Right kidney (tissue), 9 donors: ENCODE measurements at places on chromosomes 16 and 17.

DNA sequence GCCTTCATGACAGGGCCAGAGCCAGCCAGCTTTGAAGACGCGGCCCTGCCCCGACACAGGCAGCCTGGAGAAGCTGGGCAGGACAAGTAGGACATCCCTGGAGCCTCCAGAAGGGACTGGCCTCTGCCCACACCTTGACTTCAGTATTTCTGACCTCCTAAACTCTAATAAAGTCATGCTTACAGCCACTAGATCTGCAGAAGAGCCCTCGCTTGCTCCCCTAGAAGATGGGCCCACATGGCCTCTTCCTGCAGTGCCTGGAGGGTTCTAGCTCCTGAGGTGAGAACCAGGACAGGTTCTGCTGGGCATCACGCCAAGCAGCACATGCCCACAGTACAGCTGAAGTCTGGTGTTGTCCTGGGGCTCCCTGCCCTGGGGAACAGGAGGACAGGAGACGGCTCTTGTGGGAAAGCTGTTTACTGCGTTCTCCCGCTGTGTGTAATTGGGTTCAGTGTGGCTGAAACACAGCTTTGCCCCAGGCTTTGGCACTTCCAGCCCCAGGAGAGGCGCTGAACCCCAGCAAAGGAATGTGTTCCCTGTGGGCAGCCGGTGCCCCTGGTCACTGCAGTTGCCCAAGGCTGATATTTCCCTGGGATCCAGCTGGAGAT is 2.6 kb downstream of the APRT start:
- no peak for DNase-seq

DNA sequence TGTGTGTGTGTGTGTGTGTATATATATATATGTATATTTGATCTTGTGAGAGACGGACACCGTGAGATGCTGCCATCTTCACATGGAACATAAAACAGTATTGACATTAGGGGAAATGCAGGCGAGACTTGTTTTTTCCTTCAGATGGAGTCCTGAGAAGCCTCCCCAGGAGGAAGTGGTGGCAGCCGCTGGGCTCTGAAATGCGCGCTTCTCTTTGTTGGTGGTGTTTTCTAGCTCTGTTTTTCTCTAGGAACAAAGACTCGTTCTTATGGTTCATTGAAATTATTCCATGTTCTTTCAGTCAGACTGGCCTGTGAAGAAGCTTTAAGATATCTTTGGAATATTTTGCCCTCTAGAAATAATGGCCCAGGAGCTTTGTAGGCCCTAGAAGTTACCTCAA is 32.9 kb downstream of the SNX29 start:
- no peak for DNase-seq

- DNase-seq: no peak
Observed at GRCh38 chr16:49520492-49521038, 147.0 kb downstream of the C16orf78 start.

DNA sequence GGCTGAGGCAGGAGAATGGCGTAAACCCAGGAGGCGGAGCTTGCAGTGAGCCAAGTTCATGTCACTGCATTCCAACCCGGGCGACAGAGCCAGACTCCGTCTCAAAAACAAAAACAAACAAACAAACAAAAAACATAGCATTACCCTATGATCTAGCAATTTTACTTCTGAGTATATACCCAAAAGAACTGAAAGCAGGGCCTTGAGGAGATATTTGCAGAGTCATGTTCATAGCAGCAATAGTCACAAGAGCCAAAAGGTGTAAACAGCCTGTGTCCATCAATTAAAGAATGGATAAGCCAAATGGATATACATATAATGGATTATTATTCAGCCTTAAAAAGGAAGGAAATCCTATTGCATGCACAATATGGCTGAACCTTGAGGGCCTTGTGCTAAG is 63.1 kb downstream of the TOM1L2 start:
- no peak for DNase-seq

- DNase-seq: no peak
Observed at GRCh38 chr16:4945560-4946502, 8.9 kb upstream of the PPL start.

- DNase-seq: no peak
Observed at GRCh38 chr17:896953-897661, 82.5 kb downstream of the NXN start.

DNA sequence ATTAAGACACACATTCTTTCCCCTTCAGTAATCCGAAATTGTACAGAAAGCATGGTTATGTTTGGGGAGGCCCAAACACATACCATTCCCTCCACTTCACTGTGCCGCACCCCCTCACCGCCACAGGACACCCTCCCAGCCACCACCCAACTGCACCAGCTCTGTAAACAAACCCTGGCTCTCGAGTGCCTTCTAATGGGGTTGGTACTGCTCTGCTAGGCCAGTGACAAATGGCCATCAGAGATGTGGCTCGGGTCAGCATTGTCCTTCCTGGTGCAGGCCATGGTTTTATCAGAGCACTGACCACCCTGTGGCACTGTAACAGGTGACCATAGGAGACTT is 24.0 kb upstream of the SREBF1 start:
- DNase-seq: no peak

DNA sequence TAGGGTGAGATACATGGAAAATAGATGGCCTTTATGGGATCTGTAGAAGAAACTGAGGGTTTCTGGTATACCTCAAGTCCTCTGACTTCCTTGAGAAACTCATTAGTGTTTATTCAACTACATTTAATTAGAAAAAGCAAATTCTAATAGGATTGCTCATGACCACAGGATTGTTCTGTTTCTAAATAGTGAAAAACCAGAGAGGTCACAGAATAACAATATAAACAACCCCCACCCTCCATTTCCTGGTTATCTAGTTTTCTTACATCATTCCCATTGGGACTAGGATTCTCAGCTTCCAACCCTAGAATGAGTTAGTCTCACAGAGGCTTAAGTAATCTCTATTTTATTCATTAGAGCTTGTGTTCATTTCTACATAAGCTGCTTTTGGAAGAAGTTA is 30.0 kb downstream of the SF3B3 start:
- DNase-seq: no peak

- DNase-seq: no peak
Observed at GRCh38 chr17:2954898-2955445, 108.4 kb downstream of the OR1D5 start.

DNA sequence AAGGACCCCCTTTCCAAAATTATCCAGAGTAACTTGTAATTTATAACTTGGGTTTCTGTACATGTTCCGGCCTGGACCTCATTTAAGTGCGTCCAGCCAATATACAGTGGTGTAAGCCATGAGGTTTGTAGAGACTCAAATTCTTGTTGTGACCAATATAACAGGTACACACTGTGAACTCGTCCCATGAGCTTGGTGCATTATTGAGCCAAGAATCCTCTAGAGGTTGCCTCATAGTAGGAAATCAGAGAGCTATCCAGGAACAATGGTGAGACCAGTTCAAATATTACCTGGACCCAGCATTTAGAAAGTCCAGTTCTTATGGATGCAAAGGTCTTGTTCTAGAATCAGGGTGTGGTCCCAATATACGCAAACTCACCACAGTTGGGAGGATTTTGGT is 138.2 kb downstream of the NPIPB5 start:
- no peak for DNase-seq

- DNase-seq: peak; percentile 52
Observed at GRCh38 chr16:760545-761343, at the start of gene MSLN. Gene MSLN (plus strand): TSS chr16:760734. CDS start chr16:762681, 1,947 bp downstream.

DNA sequence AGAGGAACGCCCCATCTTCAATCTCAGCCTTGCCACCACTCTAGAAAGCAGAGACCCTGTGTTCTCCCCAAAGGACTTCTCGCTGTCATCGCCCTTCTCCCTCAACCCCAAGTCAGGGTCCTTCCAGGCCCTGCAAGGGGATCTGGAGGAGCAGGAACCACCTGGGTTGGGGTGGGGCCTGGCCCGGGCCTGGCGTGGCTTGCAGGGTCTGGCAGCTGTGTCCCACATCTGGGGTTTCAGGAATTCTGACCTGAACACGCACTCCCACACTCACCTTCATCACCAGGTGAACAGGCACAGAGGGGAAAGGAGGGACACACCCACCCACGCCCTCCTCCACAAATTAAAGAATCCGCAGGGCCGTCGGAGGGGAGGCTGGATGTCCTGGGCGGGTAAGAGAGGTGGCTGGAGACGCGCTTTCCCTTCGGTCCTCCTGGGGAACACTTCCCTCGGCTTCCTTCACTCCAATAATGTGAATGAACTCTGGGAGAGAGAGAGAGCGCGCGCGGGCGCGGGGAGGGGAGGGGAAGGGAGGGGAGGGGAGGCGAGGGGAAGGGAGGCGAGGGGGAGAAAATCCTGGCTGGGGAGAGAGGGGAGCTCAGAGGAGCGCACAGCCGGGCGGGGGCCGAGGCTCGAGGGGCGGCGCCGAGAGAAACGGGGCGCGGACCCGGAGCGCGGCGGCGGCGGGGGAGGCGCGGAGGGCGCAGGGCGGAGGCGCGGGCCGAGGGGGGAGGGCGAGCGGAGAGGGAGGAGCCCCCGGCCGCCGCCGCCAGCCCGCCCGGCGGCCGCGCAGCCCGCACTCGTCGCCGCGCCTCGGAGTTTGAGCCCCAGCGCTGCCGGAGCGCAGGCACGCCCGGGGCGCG is at the start of gene CACNG4:
Gene CACNG4, plus strand, starts transcription at position 799 of the 863 bp plus-strand sequence. CDS start 205 bp downstream, outside the sequence.
- DNase-seq: peak; percentile 60
